Natural killer cell (primary cell): ENCODE measurements at places on chromosomes 12 and 14. TPM values are rescaled to one million over a fixed set of nuclear protein-coding genes. Genes with fewer than 3 reads are reported as not detected.

GRCh38 chr12:80936353-80936641 is 1.4 kb downstream of the LIN7A start:
- no peaks in the 10 kb centered on the region for H3K4me1 ChIP-seq
- no peak overlapping the region for H3K27ac ChIP-seq
- H3K36me3 ChIP-seq, result no peaks in the 10 kb centered on the region
- H3K4me3 ChIP-seq, result no peak overlapping the region

- H3K4me1 ChIP-seq, result peaks cover 18% of the 10 kb centered on the region
- DNase-seq, result peak; percentile 78
- H3K27ac ChIP-seq, result no peak overlapping the region
- H3K4me3 ChIP-seq, result no peak overlapping the region
- H3K36me3 ChIP-seq, result no peaks in the 10 kb centered on the region
Observed at GRCh38 chr14:97719931-97720330, 922.7 kb downstream of the VRK1 start.

- no peak for DNase-seq
- no peak overlapping the region for H3K27ac ChIP-seq
- peaks cover 16% of the 10 kb centered on the region for H3K4me1 ChIP-seq
- no peaks in the 10 kb centered on the region for H3K36me3 ChIP-seq
Observed at GRCh38 chr12:11773889-11774677, 124.6 kb downstream of the ETV6 start.

DNA sequence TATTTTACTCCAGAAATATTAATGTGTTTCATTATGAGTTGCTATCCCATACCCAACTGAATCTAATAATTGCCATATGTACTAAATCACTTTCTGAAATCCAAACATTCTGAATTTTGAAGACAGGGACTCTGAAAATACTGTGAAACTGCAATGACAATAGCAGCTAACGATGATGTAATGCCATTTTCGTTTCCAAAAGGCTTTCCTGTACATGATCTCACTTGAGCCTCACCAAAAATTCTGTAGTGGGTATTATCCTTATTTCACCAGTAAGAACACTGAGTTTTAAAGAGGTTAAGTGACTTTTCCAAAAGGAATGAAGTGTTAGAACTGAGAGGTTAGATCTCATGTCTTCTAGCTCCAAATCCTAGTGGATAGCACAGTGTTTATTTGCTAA is 133.3 kb downstream of the FLRT2 start:
- no peaks in the 10 kb centered on the region for H3K4me1 ChIP-seq
- no peak overlapping the region for H3K27ac ChIP-seq

GRCh38 chr12:120865098-120865497 is 39.1 kb downstream of the SPPL3 start:
- no peaks in the 10 kb centered on the region for H3K4me1 ChIP-seq
- no peaks in the 10 kb centered on the region for H3K36me3 ChIP-seq
- no peak for DNase-seq
- H3K27me3 ChIP-seq, result no peaks in the 10 kb centered on the region

DNA sequence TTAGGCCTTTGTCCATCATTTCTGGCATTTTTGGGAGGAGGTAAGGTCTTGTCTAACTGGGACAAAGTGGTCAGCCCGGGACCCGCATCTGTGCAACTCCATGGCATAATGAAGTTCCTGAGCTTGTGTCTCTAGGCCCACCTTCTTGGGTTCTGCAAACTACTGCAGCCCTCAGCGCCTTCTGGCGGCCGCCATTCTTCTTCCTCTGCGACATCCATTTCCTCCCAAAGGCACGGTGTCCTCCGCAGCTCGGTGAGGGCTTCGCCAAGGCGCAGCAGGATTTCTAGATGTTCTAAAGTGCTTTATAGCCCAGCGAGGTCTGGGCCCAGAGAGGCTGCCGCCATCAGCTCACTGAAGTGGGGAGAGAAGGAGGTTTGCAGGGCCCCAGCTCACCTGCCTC is 134.4 kb upstream of the OR4E1 start:
- no peaks in the 10 kb centered on the region for H3K4me1 ChIP-seq
- H3K36me3 ChIP-seq, result no peaks in the 10 kb centered on the region
- H3K27ac ChIP-seq, result no peak overlapping the region
- DNase-seq, result no peak
- no peaks in the 10 kb centered on the region for H3K27me3 ChIP-seq

GRCh38 chr12:75446857-75447256 is 33.7 kb upstream of the GLIPR1 start:
- H3K4me3 ChIP-seq, result no peak overlapping the region
- no peaks in the 10 kb centered on the region for H3K36me3 ChIP-seq
- no peak overlapping the region for H3K27ac ChIP-seq
- no peaks in the 10 kb centered on the region for H3K4me1 ChIP-seq

DNA sequence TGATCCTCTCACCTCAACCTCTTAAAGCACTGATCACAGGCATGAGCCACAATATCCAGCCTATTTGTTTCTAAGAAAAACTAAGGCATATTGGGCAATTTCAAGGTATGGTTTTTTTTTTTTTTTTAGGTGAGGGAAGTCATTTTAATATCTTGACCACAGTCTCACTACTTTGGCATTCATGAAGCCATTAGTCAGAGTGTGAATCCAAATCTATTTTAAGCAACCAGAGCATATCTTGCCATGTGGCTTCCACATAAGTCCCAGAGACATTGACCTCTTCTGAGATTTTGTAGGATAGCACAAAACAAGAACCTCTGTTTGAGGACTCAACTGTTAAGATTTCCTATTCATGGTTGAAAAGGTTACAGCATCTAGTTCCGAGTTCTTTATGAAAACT is 130.3 kb upstream of the RBM19 start:
- no peak overlapping the region for H3K4me3 ChIP-seq
- no peaks in the 10 kb centered on the region for H3K36me3 ChIP-seq
- no peak for DNase-seq
- no peaks in the 10 kb centered on the region for H3K4me1 ChIP-seq

DNA sequence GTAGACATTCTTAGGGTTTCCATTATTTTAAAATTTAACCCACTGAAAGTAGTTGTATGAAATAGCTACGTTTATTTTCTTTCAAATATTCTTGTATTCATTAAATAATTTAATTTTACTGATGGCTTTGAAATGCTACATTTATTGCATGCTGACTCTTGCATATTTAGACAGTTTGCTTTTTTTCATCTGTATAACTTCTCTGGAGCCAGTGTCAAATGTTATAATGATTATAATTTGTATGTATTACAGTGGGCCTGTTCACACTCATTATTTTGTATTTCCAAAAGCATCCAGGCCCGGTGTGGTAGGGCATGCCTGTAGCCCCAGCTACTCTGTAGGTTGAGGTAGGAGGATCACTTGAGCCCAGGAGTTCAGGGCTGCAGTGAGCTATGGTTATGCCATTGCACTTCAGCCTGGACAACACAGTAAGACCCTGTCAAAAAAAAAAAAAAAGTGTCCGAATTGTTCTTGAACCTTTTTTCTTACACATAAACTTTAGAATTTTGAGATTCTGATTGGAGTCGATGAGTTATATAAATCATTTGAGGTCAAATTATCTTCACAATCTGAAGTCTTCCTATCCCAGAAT is 905 bp downstream of the ZNF84 start:
- H3K4me3 ChIP-seq, result peak overlapping the region; percentile 71
- H3K27ac ChIP-seq, result peak overlapping the region; percentile 97
- no peaks in the 10 kb centered on the region for H3K27me3 ChIP-seq
- peaks cover 19% of the 10 kb centered on the region for H3K36me3 ChIP-seq
- H3K4me1 ChIP-seq, result peaks cover 4% of the 10 kb centered on the region

GRCh38 chr14:64238049-64238448 is 56.1 kb downstream of the ESR2 start:
- no peak overlapping the region for H3K4me3 ChIP-seq
- no peak overlapping the region for H3K27ac ChIP-seq
- H3K36me3 ChIP-seq, result no peaks in the 10 kb centered on the region
- no peak for DNase-seq
- H3K27me3 ChIP-seq, result no peaks in the 10 kb centered on the region

- no peak overlapping the region for H3K27ac ChIP-seq
- peak; percentile 60 for DNase-seq
- H3K4me3 ChIP-seq, result no peak overlapping the region
- H3K36me3 ChIP-seq, result no peaks in the 10 kb centered on the region
Observed at GRCh38 chr14:22095860-22096513, 422.4 kb upstream of the OR4E1 start.

DNA sequence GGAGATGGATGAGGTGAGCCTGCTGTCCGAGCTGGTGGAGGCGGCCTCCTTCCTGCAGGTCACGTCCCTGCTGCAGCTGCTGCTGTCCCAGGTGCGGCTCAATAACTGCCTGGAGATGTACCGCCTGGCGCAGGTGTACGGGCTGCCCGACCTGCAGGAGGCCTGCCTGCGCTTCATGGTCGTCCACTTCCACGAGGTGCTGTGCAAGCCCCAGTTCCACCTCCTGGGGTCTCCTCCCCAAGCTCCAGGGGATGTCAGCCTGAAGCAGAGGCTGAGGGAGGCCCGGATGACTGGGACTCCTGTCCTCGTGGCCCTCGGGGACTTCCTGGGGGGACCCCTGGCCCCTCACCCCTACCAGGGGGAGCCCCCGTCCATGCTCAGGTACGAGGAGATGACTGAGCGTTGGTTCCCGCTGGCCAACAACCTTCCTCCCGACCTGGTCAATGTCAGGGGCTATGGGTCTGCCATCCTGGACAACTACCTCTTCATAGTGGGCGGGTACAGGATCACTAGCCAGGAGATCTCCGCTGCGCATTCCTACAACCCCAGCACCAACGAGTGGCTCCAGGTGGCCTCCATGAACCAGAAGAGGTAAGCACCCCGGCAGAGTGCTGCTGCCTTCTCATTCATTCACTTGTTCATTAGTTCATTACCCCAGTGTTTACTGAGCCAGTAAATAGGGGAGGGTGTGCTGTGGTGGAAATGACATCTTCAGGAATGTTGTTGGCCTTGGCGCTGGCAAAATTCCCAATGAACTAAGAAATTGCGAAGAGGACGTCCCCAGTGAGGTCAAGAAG is 774 bp upstream of the MANSC4 start:
- peak overlapping the region; percentile 20 for H3K27ac ChIP-seq
- H3K27me3 ChIP-seq, result no peaks in the 10 kb centered on the region
- no peak for DNase-seq
- peak overlapping the region; percentile 44 for H3K4me3 ChIP-seq
- H3K4me1 ChIP-seq, result peaks cover 20% of the 10 kb centered on the region

- no peak overlapping the region for H3K27ac ChIP-seq
- H3K36me3 ChIP-seq, result no peaks in the 10 kb centered on the region
- H3K4me3 ChIP-seq, result no peak overlapping the region
- H3K4me1 ChIP-seq, result peaks cover 9% of the 10 kb centered on the region
- peaks cover 8% of the 10 kb centered on the region for H3K27me3 ChIP-seq
Observed at GRCh38 chr14:102540315-102541028, 30.9 kb upstream of the ANKRD9 start.

DNA sequence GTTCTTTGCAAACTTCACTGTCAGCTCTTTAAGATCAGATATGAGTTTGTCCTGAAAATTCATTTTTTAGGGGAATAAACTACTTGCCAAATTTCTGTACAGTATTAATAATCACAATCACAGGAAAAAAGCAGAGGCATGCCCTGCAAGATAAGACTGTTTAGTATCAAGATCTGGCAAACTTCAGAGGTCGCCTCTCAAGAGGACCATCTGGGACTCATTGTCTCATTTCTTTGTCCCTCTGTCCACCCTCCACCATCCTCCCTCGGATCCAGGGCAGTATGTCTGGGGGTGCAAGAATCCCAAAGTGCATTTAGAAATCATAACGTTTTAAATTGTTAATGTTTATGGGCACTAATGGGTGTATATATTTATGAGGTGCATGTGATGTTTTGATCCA is 232.4 kb upstream of the FKBP4 start:
- DNase-seq, result no peak
- no peaks in the 10 kb centered on the region for H3K4me1 ChIP-seq
- no peaks in the 10 kb centered on the region for H3K36me3 ChIP-seq
- no peaks in the 10 kb centered on the region for H3K27me3 ChIP-seq
- no peak overlapping the region for H3K27ac ChIP-seq

DNA sequence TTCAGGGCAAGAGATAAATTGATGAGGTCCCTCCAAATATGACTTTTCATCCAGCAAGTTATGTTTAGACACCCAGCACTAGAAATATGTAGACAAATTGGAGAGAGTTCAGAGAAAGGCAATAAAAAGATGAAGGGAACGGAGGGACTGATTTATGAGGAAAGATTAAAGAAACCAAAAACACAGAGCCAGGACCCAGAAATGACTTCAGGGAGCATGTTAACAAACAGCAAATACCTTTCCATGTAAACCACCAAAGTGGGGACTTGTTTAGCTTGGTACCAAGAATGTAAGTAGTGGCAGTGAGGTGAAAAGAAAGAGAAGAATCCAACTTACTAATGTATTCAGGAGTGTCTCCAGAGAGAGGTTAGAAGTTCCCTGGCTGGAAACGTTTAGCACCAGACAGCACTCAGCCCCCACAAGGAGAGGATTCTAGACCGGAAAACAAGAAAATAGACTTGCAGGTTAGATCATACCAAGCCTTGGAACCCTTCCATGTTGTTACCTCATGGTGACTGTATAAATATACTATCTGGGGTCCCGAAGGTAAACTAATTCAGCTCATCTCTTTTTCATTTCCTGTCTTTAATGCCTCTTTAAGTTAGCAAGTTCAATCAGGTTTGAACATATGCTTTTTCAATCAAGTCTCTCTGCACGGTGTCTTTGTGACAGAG is 79.2 kb downstream of the TBC1D30 start:
- H3K27me3 ChIP-seq, result no peaks in the 10 kb centered on the region
- no peaks in the 10 kb centered on the region for H3K36me3 ChIP-seq
- H3K4me3 ChIP-seq, result no peak overlapping the region
- no peak overlapping the region for H3K27ac ChIP-seq

Gene RFX4
- total RNA-seq, result not detected

Gene RFLNA
- total RNA-seq, result not detected

Gene GZMH
- total RNA-seq, result 236 TPM

Gene AMN
- 0.24 TPM for total RNA-seq

Gene TTC9
- total RNA-seq, result 2.4 TPM

Gene ADCY6
- 1.1 TPM for total RNA-seq

Gene SDR9C7
- not detected for total RNA-seq

Gene RPL41
- total RNA-seq, result 3,083 TPM

Gene SPRING1
- 30.4 TPM for total RNA-seq

Gene TMX1
- 25.8 TPM for total RNA-seq

Gene GPR84
- 0.45 TPM for total RNA-seq
